ENCODE measurements at places on chromosomes 12 and 14. TPM values are rescaled to one million over a fixed set of nuclear protein-coding genes. Genes with fewer than 3 reads are reported as not detected.

The P3H3 gene
- 5.9 TPM for total RNA-seq

The ITGB7 gene
- total RNA-seq: 4.2 TPM

The HOXC5 gene
- total RNA-seq: 1.1 TPM

The IGF1 gene
- 0.23 TPM for total RNA-seq

The ZFHX2 gene
- 0.42 TPM for total RNA-seq

DNA sequence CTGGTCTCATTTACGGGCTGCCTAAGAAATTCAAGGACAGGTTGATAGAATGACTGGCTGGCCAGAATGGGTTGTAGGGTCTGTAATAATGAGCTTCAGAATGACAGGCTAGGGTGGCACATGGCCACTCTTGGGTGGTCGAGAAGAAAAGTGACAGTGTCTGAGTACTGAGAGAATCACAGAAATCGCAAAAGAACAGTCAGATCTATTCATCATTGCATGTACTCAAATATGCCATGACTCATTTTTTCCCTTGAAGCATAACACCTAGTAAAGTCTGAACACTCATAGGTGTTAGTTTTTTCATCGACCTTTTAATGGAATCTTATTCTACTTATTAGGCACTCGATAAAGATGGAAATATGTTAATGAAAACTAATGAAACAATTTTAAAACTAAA lies 37.8 kb upstream of the SEL1L start:
- H3K27me3 ChIP-seq: no peaks in the 10 kb centered on the region
- H3K36me3 ChIP-seq: no peaks in the 10 kb centered on the region
- DNase-seq: no peak
- H3K4me3 ChIP-seq: no peak overlapping the region

- no peaks in the 10 kb centered on the region for H3K27me3 ChIP-seq
- no peak overlapping the region for H3K27ac ChIP-seq
- no peaks in the 10 kb centered on the region for H3K36me3 ChIP-seq
- H3K4me3 ChIP-seq: no peak overlapping the region
- no peak for DNase-seq
Observed at GRCh38 chr12:42278128-42278510, 40.1 kb upstream of the YAF2 start.

GRCh38 chr14:92560106-92560865 lies 46.7 kb downstream of the RIN3 start:
- no peak overlapping the region for H3K27ac ChIP-seq
- H3K27me3 ChIP-seq: no peaks in the 10 kb centered on the region
- no peak for DNase-seq

DNA sequence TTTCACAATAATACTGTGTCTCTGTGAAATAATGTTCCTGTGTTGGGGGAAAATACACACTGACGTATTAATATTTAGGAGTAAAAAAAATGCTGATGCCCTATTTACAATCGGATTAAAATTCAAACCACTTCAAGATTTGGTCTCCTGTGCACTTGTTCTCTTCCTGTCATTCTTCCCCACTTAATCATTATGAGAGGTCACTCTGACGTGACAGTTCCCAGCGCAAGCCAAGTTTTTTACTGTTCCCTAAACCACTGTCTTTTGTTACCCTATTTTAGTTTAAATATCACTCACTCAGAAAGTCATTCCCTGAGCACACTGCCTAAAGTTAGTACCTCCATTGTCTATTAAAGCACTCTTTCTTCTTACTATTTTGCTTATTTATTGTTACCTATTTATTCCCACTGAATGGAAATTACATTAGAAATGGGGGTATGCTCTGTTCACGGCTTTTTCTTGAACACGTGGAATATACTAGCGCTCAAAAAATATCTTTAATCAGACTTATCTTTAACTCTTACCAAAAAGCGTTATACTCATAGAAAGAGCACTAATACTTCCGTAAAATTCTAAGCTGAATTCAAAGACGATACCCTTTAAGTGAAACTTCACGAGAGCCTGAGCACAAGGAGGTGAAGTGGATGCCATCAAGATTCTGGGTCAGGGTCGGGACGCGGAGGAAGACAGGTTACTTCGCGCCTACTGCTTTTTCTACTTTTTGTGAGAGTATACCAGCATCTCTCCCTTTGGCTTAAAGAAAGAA lies 670 bp upstream of the PSMA3 start:
- peak overlapping the region; percentile 82 for H3K4me3 ChIP-seq
- H3K36me3 ChIP-seq: peaks cover 16% of the 10 kb centered on the region
- DNase-seq: no peak
- peak overlapping the region; percentile 93 for H3K27ac ChIP-seq
- H3K27me3 ChIP-seq: no peaks in the 10 kb centered on the region
